ENCODE measurements at places on chromosomes 11 and 22.
A peak's percentile ranks its signal among the peaks of the same experiment; 100 is the strongest.

- no peak for DNase-seq
These were observed 76.9 kb downstream of the KCNJ1 start for GRCh38 chr11:128790196-128790595.

DNA sequence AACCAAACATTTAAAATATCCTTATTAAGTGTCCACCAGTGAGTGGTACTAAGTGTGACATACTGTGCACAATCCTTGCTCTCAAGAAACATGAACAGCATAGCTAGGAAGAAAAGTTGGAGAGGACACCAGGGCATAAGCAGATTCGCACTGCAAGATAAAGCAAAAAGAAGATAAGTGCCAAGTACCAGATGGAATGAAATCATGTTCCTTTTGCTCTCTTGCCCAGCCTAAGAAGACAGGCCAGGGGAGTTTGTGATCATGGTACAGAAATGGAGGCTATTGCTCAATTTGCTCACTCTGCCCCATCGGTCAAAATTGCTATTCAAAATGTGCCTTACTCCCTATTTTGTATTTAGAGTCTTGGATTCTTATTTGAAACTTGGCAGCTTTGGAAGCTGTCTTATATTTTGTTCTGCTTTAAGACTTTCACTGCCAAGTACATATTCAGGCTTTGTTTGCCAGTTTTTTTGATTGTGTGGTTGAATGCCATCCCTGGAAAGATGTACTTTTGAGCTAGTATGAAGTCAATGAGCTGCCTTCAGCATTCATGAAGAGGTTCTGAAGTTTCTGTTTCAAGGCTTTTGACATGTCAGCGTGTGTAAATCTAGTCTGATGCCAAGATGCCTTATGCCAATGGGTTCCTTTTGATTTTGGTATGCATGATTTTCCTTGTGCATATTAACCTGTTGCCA lies 90.3 kb downstream of the PAX6 start:
- DNase-seq: no peak

GRCh38 chr11:85346484-85346883 lies 280.7 kb downstream of the DLG2 start:
- DNase-seq: no peak

DNA sequence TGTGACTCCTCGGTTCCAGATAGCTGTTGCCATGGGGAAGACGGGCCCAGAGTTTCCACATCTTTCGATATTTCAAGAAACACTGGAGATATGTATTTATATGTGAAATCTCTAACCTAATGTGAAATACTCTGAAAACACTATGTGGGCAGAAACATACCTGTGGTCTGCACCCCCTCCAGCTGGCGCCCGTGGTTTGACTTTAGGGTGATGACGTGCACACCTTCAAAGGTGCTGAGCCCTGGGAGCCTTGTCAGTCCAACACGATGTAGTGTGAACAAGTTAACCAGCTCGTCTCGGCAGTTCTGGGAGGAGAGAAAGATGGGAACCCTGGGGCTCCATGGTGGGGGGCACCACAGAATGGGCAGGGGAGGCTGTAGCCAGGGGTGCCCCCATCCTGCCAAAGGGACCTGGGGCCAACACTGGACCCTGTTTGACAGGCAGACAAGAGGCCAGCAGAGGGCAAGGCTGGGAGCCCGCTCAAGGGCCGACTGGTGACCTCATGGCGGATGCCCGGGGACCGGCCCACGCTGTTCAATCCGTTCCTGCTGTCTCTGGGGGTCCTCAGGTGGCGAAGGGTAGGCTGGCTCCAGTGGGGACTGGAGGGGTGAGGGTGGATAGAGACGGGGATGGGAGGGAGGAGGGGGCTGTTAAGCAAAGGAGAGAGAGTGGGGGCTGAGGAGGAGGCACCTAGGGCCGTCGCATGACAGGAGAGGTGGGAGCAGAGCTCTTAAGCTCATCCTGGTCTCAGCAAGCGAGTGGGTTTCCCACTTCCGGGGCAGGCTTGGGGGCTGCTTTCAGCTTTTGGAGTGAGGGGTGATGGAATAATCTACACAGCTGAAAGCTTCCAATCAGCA lies 43.8 kb downstream of the TRIOBP start:
- no peak for DNase-seq

DNA sequence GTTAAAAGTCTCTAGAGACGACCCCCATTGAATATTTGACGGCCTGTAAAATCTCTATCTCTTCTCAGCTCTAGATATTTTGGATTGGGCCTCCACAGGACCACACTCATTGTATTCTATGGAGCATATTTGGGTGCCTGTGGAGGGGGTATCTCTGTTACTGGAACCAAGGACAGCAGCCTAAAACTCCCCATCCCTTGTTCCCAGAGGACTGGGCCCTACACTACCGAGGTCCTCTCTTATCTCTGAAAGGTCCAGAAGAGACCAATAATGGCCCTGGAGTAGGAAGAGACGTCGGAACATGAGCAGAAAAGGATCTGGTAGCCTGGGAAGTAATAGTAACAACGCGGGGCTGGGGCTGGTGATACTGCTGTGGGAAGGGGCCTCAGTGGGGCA lies 542 bp downstream of the HPS4 start:
- no peak for DNase-seq

GRCh38 chr22:32307055-32307454 lies 50.6 kb upstream of the RFPL3 start:
- DNase-seq: no peak

DNA sequence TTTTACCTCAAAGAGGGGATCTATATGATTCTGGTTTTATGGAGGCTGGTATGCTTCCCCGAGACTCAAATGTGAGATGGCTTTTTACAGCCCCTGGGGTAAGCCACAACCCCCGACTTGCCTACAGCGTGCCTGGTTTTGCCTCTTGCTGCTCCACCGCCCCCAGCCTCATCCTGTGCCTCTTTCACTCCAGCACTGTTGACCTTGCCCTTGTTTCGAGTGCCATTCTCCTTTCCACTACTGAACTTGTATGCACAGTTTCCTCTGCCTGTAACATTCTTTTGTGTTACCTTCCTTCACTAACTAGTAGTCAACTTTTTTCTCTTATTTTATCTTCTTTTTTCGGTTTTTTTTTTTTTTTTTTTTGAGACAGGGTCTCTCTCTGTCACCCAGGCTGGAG lies 219.0 kb upstream of the ZBED5 start:
- no peak for DNase-seq

DNA sequence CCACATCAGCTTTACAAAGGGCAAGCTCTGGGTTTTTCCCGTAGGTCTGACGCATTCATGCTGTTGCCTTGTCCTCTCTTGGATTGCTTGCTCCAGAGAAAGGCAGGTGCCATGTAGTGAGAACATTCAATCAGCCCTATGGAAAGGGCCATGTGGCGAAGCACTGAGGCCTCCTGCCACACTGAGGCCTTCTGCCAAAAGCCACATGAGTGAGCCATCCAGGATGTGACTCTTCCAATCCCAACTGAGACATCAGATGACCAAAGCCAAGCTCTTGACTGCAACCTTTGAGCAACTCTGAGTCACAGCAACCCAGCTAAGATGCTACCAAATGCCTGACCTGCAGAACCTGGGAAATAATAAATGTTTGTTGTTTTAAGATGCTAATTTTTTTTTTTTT lies 9.0 kb upstream of the PANX3 start:
- no peak for DNase-seq

DNA sequence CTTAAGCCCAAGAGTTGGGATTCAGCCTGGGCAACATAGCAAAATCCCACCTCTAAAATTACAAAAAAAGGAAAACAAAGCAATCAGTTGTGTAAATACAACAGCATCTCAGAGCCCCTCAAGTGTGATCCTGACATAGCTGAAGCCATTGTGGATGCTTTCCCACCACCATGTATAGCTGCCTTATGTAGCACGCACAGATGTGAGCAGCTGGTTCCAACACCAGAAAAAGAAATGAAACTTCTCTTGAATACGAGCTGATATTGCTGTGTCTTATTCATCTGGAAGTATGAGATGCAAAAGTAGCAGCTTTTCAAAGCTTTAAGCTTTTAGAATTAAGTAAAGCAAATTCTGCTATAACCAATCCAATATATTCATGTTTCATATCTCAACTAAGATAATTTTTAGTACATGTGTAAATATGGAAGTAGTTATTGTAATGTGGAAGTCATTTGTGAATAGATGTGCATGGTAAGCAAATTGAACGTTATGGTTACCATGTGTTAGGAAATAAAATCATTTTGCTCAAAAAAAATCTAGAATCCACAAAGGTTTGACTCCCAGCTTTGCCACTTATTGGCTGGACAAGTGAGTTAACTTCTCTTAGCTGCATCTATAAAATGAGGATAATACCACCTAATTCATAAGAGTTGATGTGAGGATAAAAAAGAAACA lies 63.2 kb downstream of the SGSM3 start:
- no peak for DNase-seq

DNA sequence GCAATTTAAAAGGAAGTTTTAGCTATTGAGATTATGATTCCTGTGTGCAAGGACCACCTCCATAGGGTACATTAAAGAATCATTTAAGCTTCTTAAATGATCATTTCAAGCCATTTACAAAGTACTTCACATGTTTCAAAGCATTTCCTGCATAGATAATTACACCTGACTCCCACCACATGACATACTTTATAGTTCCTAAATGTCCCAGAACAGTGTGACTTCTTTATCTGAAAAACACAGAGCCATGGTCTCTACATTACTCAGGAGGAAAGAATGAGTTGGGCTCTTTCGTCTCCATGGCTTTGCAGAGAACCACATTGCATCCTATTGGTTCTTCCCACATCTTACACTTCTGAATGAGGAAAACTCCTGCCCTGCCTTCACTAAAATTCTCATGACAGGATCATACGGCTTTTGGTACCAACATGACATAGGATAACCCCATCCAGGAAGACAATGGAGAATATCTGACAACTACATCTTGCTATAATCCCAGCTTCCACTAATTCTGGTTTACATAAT lies 88.6 kb downstream of the ETS1 start:
- no peak for DNase-seq

GRCh38 chr22:36724836-36725235 lies 21.3 kb upstream of the CACNG2 start:
- no peak for DNase-seq

DNA sequence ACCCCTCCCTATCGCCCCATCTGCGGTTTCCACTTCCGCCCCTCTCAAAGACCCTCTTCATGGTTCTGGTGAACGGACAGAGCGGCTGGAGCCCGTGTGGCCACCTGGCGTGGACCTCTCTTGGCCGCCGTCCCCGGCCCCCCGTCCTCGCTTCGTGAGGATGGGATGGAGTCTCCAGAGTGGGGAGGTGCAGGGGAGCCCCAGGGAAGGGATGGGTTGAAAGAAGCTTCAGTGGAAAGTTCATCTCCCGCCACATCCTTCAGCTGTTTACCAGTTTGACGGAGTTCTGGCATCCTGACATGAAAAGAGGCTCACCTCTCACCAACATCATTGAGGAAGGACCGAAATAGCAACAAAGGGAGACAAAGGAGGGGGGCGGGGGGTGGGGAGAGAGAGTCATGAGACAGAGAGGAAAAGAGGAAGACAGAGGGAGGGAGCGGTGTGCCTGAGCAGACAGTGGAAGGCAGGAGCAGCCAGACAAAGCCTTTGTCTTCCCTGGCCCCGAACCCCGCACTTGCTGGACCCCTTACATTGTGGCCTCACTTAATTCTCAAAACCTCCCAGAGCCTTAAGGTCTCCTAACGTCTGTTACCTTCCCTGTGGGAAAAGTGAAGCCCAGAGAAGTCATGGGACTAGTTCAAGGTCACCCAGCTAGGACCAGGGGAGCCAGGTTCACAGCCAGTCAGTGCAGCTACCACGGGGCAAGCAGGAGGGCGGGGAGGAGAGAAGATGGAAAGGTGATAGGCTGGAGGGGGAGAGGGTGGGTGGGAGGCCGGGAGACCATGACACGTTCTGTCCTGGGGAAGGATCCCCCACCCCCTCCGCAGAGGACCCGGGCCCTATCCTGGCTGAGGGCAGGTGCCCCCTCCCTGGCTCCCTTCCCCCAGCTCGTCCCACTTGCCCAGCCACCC lies 54.9 kb downstream of the CD6 start:
- peak; percentile 55 for DNase-seq

GRCh38 chr11:86360775-86361395 lies 13.8 kb upstream of the CCDC81 start:
- no peak for DNase-seq

DNA sequence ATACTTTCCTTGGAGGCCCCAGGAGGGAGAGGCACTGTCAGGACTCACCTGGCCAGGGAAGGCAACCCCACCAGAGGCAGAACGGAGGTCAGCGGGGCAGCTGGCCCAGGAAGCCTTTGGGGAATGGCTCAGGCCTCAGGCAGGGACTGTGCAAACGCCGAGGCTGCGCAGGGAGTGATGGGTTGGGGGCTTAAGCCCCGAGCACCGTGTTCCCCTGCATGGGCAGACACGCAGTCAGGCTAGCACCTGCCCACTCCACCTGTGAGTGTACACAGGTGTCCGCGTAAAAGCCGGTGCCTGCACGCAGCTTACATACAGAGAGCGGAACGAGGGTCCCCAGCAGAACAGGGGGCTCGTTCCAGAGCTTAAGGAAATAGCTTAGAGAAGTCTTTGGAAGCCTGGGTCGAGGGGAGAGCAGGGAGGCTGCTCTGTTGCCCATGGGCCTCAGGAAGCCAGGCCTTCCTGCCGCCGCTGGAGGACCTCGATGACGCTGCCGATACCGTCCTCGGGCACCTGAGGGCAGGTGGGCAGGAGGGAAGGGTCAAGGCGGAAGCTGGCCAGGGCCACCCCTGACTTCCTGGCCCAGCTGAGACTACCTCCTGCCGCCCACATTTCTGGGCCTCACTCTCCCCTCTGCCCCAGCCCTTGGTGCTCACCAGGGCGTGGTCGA lies 4.0 kb downstream of the CASTOR1 start:
- no peak for DNase-seq

GRCh38 chr11:71580057-71581003 lies 2.3 kb downstream of the KRTAP5-11 start:
- DNase-seq: no peak

DNA sequence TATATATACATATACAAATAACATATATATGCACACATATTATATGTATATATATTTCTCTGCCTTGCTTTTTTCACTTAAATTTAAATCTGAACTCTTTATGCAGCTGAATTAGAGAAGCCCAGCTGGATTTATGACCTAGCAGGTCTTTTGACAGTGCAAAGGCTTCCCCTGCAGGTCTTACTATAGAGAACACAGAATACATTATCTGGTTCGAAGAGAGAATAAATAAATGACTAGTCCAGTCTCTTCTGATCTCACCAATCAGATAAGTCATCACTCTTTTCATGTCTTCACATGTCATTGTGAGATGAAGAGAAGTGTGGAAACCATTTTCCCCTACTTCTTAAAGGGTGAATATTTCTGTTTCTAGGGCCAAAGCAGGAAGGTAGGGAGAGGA lies 58.2 kb downstream of the OR10A6 start:
- DNase-seq: no peak

- no peak for DNase-seq
These were observed 18.8 kb downstream of the CSNK1E start for GRCh38 chr22:38298312-38299005.

GRCh38 chr11:33559567-33559966 lies 141.1 kb downstream of the C11orf91 start:
- DNase-seq: no peak

DNA sequence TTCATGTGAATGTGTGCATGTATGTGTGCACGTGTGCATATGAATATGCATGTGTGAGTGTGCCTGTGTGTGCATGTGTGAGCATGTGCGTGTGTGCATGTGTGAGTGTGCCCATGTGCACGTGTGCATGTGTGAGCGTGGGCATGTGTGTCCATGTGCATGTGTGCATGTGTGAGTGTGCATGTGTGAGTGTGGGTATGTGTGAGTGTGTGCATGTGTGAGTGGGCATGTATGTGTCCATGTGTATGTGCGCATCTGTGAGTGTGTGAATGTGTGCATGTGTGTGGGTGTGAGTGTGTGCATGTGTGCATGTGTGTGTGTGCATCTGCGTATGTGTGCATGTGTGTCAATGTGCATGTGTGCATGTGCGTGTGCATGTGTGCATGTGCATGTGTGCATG lies 94.7 kb downstream of the ST3GAL4 start:
- no peak for DNase-seq
